HS-5 (cell line): ENCODE measurements at places on chromosomes 2 and 18.

- DNase-seq, result peak; percentile 15
Measured at GRCh38 chr2:165113414-165113813, 90.4 kb downstream of the SCN3A start.

GRCh38 chr18:76460482-76460881 is 34.6 kb downstream of the ZNF516 start:
- DNase-seq, result no peak

GRCh38 chr18:68414407-68414806 is 300.5 kb downstream of the TMX3 start:
- no peak for DNase-seq

DNA sequence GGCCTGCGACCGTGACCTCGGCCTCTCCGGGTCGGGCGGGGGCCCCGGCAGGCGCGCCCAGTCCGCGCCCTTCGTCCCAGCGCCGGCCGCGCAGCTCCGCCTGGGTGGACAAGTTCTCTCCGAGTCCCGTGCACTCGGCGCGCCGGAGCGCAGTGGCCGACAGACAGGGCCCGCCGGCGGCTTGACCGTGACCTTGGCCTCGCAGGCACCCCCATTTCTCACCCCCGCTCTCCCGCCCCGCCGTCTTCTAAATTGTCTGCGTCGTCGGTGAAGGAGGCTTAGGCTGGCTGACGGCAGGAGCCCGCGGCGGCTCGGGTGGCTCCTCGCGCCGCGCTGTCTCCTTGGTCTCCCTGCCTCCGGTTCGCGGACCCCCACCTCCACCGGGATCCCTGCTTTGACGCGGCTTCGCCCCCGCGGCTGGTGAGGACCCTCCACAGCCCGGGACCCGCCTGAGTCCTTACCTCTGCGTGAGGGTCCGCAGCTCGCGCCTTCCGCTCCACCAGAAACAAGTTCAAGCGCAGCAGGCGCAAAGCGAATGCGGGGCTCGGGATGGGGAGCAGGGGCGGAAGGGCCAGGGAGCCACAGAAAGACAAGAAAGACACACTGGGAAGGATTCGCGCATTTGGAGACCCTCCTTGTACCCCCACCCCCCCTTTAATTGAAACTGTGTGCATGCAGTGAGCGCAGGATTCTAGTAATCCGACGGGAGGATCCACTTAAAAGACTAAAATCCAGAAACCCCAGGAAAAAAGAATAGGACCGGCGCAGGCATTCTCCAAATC is 4.0 kb downstream of the PTGR3 start:
- no peak for DNase-seq

DNA sequence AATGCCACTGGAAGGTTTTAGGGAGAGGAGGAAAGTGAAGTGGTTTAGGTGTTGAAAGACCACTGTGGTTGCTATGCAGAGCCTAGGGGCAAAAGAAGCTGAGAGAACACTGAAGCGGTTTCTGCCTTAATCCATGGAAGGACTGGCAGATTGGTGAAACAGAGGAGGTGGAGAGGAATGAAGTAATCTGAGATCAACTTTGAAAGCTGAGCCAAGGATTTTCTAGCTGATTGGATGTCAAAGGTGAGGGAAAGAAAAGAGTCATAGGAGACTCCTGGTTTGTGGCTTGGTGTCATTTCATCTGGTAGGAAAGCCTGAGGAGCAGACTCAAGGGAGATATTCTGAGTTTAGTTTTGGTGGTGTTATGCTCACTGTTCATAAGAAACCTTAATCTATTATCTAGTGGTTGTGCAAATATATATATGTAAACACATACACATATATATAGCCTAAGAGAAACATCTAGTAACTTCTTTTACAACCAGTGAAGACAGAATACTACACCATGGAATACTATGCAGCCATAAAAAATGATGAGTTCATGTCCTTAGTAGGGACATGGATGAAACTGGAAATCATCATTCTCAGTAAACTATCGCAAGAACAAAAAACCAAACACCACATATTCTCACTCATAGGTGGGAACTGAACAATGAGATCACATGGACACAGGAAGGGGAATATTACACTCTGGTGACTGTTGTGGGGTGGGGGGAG is 134.1 kb upstream of the CREB1 start:
- peak; percentile 23 for DNase-seq

DNA sequence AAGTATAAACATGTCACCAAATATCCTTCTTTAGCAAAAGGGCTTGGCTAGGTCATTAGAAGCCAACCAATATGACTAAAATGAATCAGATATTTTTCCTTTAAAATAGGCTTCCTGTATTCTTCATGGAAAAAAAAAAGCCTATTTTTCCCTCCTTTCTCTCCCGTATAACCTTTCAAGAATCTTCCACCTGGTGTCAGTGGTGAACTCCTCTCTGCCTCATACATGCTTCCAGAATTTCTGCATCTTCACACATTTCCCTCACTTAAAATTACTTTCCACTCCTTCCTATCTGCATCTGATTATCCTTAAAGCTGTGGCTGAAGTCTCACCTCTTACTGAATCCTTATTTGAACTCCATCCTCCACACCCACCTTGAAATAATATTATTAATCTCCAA is 116.9 kb upstream of the FANCL start:
- DNase-seq, result no peak

GRCh38 chr2:101124643-101125366 is 26.4 kb downstream of the TBC1D8 start:
- peak; percentile 100 for DNase-seq

DNA sequence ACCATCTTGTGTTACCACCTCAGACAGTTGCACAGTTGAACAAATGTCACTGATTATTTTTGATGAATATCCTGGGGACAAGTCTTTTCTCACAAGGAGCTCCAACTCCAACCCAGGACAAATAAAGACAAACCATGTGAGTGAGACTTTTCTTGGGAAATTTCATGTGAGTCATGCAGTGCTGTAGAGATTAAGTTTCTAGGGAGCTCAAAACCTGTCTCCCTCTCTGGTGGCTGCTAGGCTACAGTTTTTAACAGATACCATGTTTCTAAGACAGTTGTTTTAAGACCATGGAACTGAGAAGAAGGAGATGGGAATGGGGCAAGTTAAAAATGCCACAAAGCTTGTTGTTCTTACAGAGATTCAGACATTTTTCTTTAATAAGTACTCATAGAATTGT is 255.5 kb downstream of the RIT2 start:
- DNase-seq, result no peak

DNA sequence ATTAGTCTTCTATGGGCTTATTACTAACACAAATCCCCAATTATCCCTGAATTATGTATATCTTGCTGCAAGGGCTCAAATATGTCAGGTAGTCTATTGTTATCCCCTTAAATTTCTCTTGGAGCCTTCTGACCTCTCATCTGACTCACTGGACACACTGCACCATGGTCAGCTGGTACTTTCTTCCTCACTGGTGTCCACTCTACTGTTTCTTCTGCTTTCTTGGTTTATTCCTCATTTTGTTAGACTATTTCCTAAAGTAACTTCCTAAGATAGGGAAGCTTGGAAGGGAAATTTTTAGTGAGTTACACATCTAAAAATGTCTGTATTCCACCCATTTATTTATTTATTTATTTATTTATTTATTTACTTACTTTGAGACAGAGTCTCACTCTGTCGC is 26.5 kb downstream of the WDR35 start:
- no peak for DNase-seq

- no peak for DNase-seq
Measured at GRCh38 chr2:69062307-69062962, 49.5 kb downstream of the ANTXR1 start.

DNA sequence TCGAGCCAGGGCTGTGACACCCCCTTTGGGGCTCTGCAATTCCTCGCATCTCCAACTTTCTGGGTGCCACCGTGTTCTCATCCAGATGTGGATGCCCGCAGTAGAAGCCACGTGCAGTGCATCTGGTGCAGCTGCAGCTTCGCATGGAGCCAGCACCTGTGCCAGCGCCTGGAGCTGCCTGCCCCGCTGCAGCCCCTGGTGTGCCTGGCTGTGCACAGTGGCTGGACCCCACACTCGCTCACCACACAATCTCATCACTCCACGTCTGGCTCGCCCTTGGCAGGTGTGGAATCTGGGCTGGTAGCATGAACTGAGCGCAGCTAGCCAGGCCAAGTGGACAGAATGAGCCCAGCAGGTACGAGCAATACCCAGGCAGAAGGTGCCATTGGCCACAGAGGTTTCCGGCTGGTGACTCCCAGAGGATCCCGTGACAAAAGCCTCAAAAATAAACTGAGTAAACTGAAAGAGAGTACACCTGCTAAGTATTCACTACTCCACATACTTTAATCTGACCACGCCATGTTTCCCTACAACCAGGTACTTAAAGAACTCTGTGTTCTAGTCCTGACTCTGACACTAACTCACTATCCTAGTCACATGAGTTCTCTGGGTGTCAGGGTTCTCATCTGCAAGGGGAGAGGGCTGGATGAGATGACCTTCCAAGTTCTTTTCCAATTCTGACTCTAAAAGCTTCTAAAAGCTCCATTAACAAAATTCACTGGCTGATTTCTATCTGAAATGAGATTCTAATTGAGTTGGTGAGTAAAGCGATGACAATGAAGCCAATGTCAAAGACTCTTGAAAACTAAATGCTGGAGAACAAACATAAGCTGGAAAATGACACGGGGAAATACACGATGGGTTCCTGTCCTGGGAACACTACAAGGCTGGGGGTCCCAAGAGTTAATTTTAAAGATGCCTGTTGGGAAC is 37.1 kb downstream of the RNF152 start:
- no peak for DNase-seq

GRCh38 chr18:46946656-46947282 is 29.4 kb downstream of the KATNAL2 start:
- DNase-seq, result peak; percentile 56

DNA sequence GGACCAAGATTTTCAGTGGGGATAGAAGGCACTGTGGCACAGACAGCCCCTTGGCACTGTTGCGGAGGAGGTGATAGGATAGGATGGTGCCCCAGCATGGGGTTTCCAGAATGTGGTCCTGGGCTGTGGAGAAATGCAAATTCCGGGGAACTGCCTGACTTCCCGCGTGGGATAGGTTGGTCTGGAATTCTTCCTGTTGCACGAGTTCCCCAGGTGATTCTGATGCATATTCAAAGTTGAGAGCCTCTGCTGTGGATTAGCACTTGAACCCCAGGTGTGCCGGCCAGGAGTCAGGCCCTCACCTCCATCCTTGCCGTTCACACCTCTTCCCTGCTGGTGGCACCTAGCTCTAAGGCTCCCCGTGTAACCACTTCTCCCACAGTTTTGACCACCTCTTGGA is 15.5 kb downstream of the NCK2 start:
- DNase-seq, result no peak

DNA sequence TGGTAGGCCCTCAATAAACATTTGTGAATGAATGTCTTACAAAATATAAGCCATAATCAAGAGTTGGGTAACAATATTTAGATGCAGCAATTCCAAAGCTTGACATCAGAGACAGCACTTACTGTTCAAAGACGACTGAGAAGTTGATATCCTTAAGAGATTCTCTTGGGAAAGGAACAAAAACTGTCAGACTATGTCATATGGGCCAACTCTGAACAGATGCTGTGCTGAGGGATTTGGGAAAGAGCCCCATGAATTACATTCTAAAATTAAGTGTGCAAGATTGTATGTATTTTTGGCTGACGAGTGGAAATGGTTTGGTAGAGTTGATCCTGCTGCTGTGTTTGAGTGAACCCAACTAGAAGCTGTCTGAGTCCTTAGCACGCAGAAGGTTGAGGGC is 250.7 kb upstream of the LINC00305 start:
- DNase-seq, result no peak

- peak; percentile 19 for DNase-seq
Measured at GRCh38 chr2:219798430-219798829, 171.0 kb downstream of the SLC4A3 start.

GRCh38 chr2:49914281-49914680 is 760.0 kb upstream of the FSHR start:
- DNase-seq, result peak; percentile 68

DNA sequence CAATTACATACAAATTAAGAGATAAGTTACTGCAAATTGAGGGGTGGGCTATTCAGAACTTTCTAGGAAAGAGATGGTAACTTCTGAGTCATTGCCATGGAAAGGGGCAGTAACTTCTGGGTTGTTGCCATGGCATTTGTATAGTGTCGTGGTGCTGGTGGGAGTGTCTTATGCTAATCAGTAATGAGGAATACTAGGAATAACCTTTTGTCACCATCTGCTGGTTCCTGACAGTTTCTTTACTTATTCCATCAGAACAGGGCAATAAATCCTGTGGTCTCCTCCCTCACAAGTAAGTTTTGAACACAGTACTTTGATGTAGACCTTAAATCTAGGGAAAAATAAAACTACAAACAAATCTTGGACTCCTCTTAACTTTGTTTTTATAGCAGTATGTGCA is 435.4 kb downstream of the BCL11A start:
- no peak for DNase-seq

DNA sequence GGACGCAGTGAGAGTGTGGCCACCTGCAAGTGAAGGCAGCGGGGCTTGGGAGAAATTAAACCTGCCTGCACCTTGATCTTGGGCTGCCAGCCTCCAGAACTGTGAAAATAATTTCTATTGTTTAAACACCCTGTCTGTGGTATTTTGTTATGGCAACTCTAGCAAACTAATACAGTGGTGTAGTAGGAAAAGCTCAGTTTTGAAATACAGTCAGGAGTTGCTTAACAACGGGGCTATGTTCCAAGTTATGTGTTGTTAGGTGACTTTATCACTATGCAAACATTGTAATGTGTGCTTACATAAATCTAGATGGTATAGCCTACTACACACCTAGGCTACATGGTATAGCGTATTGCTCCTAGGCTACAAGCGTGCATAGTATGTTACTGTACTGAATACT is 93.4 kb upstream of the FN1 start:
- DNase-seq, result no peak

DNA sequence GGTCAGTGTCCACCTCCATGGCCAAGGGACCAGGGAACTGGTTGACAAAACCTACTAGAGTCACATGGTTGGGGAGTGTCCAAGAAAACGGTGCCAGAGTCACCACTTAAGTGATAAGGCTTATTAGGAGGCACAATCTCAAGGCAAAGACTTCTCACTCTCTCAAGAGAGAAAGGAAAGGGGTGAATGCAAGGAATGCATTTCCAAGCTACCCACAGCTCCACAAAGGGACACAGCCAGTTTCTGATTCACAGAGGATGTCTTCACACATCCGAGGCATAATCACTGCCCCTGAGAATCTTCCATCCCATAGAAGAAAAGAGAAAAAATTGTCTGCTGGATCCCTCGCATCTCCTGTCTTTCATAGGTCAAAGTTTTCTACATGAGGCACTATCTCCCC is 269.3 kb downstream of the TNS1 start:
- no peak for DNase-seq

DNA sequence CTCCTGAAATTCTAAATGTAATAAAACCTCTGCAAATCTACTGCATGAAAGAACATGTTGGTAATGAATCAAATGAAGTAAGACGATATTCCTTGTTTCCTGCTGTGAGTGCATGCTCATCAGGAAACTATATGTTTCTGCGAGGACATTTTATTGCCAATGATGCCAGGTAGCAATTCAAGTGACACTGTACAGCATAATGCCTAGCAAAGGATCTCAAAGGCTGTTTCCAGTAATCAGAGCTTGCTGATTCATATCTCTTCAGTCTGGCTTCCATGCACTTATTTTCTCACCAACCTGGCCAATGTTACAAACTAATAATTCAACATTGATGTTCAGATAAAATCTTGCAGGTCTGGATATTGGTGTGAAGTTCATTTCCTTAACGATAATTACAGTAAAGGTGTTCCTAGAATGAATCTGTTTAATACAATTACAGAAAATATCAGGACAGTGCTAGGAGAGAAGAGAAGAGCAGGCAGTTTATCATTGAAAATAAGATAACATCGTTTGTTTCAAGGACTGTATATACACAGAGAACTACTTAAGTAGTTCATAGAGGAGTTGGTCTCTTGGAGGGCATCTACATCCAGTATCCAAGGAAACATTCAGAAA is 568.5 kb upstream of the SOX11 start:
- DNase-seq, result no peak
